Frontal cortex (tissue), 4 donors: ENCODE measurements at places on chromosomes 13 and 19. TPM values are rescaled to one million over a fixed set of nuclear protein-coding genes. Genes with fewer than 3 reads are reported as not detected.

The CLC gene
- not detected for total RNA-seq

The ANGPTL4 gene
- total RNA-seq: 0.82 TPM

DNA sequence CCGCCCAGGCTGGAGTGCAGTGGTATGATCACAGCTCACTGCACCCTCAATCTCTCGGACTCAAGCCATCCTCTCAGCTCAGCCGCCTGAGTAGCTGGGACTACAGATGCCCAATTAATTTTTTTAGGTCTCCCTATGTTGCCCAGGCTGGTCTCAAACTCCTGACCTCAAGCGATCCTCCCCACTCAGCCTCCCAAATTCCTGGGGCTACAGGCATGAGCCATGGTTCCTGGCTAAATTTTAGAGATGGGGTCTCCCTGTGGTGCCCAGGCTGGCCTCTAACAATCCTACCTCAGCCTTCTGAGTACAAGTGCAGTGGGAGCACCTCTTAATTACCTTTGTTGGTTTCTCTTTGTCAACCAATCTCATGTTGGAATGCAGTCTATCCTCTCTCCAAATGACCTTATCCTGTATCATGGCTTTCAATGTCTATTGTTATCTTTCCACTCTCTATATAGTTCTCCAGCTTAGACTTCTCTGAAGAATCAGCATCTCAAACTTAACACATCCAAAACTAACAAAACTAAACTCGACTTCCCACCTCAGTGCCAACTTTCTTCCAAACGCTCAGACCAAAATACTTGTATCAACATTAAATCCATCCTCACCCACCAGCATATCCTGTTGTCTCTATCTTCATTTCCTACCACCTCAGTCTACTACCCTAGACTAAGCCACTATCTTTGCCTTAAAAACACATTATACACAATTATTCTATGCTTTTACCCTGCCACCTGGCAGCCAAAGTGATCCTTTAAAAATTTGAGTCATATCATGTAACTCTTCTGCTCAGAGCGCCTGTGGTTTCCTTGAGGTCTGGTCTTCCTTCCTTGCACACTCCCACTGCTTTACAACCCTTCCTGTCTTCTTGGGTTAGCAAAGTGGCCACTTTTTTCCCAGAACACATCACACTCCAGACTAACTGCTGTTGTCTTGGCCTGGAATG, 6.7 kb downstream of the TPT1 start:
- no peak for DNase-seq

DNA sequence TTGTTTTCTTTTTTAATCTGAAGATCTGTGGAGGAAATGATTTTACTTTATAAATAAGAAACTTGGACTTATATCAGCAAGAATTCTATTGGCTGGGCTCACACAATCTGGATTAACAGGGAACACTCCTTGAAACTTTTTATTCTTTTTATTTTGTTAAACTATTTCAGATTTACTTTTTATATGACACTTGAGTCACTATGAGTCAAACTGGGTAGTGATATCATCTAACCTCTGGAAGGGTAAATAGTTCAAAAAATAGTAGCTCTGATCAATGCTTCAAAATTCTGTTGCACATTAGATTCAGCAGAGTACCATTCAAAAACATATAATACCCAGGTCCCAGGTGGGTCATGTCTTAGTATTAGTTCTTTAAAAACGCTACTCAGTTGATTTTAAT, 55.1 kb upstream of the NBEA start:
- DNase-seq: no peak

GRCh38 chr13:27043013-27043412, 128.6 kb downstream of the USP12 start:
- DNase-seq: peak; percentile 70

DNA sequence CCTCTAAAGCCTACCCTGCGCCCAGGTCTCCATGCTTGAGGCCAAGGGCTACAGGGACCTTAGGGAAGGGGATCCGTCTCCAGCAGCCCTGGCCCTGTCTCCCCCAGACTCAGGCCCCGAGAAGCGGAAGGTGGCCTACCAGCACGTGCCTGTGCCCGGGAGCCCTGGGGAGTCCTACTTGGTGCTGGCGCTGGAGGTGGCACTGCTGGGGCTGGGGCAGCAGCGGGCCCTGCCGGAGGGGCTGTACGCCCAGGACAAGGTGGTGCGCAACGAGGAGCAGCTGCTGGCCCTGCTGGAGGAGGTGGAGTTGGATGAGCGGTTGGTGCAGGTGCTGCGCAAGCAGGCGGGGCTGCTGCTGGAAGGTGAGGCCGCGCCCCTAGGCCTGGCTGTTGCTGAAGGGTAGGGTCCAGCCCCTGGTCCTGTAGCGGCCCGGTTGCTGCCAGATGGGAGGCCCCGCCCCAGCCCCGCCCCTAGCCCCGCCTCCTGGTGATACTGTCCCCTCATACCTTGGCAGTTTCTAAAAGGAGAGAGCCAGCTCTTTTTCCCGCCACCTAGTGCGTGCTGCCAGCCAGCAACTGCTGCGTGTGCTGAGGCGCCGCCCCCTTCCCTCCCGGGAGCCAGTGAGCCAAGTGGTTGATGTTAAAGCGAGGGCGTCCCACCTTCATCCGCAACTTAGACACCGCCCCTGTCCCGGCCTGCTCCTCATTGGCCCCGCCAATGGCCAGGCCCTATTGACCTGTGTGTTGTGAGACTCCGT, 22.6 kb downstream of the ZSWIM4 start:
- no peak for DNase-seq

- no peak for DNase-seq
Measured at GRCh38 chr19:1569997-1570396, 1.9 kb upstream of the MEX3D start.

- no peak for DNase-seq
Measured at GRCh38 chr19:5130371-5131030, 161.6 kb downstream of the KDM4B start.

- no peak for DNase-seq
Measured at GRCh38 chr19:11378319-11379189, 4.1 kb downstream of the SWSAP1 start.

DNA sequence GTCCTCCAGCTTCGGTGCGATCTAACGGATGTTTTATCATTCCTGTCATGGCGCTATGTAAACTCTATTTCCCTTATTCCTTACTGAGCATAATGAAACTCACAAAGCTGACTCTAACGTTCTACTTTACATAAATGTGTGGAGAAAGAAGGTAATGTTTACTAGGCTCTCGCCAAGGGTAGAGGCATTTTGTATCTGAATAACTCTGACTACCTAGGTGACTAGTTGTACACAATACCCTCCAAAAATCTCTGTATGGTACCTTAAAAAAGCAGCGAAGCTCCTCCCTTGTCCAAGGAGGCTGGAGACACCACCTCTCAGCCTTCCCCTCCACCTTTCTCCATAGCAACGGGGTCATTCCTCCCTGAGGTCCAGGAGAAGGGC, 316 bp upstream of the ZNF530 start:
- no peak for DNase-seq

DNA sequence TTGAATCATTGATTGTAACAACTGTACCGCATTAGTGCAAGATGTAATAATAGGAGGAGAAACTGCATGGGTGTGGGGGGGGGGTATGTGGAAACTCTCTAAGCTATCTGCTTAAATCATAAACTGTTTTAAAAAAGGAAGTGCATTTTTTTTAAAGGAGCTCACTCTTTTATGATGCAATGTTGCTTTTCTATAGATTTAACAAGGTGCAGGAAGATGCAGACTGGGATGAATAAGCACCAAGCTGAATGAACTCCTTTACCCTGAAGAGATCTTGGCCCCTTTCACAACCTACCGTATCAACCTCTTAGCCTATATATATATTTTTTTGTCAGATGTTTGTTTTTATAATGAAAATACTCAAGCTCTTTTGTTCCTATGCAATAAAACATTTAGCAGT, 95.9 kb downstream of the AKAP11 start:
- no peak for DNase-seq

DNA sequence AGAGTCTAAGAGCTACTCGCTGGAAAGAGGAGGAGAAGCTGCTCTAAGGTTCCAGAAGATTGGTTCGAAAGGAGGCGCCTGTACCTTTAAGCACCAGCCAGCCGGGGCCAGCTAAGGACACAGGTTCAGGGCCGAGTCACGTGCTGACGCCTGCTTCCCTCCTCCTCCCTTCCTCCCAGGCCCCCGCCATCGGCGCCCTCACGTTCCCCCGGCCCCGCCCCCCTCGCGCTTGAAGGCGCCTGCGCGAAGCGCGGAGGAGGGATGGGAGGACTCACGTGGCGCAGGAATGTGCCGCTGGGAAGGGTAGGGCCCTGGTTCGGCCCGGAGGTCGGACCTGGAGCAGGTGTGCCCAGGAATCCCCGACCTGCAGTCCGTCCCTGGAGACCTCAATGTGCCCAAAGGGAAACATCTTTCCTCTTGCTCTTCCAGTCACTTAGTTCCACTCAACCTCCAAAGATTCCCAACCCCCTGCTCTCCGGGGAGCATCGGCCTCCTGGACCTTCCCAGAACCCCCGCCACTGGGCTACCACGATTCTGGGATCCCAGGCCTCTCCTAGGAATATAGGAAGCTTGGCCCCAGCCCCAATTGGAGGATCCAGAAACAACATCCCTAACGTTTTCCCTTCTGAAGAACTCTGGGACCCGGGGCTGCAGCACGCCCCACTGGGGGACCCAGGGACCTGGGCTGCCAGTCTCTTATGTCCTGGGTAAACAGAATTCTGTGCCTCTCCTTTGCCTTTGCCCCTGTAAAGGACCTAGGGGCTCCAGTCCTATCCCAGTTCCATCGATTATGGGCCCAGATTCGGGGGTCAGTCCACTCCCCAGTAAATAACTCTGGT, 2.5 kb downstream of the DBP start:
- peak; percentile 85 for DNase-seq

GRCh38 chr19:57815247-57816075, 748 bp upstream of the ZNF552 start:
- DNase-seq: no peak

- DNase-seq: no peak
Measured at GRCh38 chr19:57803594-57804325, 11.0 kb downstream of the ZNF552 start.

- no peak for DNase-seq
Measured at GRCh38 chr13:51768378-51768921, 35.5 kb downstream of the DHRS12 start.

DNA sequence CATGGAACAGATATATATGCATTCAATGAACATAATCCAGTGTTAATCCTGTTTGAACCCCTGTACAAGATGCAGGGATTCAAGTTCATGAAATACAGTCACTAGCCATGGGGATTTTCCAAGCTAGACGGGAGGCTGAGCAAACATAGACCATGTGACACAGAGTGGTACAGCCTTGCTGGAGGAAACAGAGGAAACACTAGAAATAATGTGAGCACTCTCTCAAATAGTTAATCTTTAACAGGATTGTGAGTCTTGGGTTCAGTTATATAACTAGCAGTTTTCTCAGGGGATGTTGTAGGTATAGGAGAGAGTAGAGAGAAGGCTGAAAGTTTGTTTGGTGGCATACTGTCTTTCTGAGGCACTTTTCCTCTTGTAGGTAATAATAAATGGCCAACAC, 13.9 kb upstream of the LGALS16 start:
- DNase-seq: no peak

- no peak for DNase-seq
Measured at GRCh38 chr19:45213031-45213430, 32.2 kb downstream of the EXOC3L2 start.

DNA sequence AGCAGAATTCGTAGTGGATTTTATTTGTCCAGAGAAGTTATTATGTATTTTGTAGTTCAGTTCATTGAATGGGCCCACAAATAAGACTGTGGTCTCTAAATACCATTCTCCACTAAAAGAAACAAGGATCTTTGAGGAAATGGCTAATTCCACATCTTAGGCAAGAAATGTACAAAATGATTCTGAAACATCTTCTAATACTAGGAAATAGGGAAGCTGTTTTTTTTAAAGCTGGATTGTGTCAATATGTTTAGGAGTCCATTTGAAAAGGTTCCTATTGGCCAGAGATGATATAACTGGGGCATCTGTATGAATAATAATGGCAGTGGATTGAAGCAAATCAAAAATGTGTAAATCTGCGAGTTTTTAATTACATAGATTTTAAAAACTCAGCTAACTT, 88.5 kb upstream of the SIAH3 start:
- DNase-seq: no peak

- no peak for DNase-seq
Measured at GRCh38 chr13:86066611-86067365, 267.6 kb upstream of the SLITRK6 start.

DNA sequence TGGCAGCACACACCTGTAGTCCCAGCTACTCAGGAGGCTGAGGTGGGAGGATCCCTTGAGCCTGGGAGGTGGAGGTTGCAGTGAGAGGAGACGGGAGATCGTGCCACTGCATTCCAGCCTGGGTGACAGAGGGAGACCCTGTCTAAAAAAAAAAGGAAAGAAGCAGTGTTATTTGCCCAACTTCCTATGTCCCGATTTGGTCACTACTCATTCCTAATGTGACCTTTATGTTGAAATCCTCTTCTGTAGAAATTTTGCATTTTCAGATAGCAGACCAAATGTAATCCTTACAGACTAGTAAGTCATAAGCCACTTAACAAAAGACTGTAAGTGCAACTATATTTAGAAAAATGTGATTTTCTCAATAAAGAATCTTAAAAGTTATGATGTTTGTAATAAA, 18.2 kb upstream of the STK24 start:
- no peak for DNase-seq

DNA sequence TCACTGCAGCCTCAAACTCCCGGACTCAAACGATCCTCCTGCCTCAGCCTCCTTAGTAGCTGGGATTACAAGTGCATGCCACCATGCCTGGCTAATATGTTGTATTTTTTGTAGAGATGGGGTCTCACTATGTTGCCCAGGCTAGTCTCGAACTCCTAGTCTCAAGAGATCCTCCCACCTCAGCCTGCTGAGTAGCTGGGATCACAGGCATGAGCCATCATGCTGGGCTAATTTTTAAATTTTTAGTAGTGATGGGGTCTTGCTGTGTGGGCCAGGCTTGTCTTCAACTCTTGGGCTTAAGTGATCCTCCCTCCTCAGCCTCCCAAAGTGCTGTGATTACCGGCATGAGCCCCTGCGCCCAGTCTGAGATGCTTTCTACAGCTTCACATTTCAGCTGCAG, 15.3 kb downstream of the ATCAY start:
- DNase-seq: no peak
